ENCODE measurements at places on chromosomes 3 and 15. TPM values are rescaled to one million over a fixed set of nuclear protein-coding genes. Genes with fewer than 3 reads are reported as not detected.

DNA sequence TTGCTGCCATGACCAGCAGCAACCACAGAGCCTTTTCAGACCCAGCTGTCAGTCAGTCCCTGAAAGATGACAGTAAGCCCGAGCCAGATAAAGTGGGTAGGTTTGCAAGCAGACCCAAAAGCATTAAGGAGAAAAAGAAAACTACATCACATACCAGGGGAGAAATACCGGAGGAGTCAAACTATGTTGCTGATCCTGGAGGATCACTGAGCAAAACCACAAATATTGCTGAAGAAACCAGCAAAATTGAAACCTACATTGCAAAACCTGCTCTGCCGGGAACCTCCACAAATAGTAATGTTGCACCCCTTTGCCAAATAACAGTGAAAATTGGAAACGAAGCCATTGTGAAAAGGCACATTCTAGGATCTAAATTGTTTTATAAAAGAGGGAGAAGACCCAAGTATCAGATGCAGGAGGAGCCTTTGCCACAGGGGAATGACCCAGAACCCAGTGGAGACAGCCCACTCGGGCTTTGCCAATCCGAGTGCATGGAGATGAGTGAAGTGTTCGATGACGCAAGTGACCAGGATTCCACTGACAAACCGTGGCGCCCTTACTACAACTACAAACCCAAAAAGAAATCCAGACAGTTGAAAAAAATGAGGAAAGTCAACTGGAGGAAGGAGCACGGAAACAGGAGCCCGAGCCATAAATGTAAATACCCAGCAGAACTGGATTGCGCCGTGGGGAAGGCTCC lies 42.1 kb upstream of the RASA2 start:
- no peak for DNase-seq

LRTM1 gene
- total RNA-seq: not detected

DNA sequence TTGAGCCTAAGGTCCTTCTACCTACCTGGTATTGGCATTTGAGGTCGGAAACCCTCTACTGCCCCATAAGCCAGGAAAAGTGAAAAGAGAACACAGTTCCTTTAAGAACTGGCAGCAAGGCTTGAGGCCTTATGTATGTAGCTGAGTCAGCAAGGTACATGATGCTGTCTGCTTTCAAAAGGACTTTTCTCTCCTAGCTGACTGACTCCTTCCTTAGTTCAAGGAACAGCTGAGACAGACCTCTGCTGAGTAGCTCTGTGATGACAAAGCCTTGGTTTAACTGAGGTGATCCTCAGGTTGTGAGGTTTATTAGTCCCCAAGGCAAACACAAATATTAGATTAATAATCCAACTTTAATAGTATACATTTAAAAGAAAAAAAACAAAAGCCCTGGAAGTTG lies 45.8 kb downstream of the ADPGK start:
- no peak for DNase-seq

PLS1 gene
- total RNA-seq: 70.5 TPM

- DNase-seq: no peak
Observed at GRCh38 chr3:110234831-110235230, 836.8 kb upstream of the NECTIN3 start.

Data from ureter (tissue), 1 donor.